ENCODE measurements at places on chromosomes 6 and 20.

- no peak for DNase-seq
These were observed 114.9 kb downstream of the ADGRG6 start for GRCh38 chr6:142416686-142417085.

GRCh38 chr6:106186172-106186571 is 100.0 kb downstream of the PRDM1 start:
- DNase-seq = no peak

- DNase-seq = no peak
These were observed 10.4 kb upstream of the VNN2 start for GRCh38 chr6:132768051-132768517.

DNA sequence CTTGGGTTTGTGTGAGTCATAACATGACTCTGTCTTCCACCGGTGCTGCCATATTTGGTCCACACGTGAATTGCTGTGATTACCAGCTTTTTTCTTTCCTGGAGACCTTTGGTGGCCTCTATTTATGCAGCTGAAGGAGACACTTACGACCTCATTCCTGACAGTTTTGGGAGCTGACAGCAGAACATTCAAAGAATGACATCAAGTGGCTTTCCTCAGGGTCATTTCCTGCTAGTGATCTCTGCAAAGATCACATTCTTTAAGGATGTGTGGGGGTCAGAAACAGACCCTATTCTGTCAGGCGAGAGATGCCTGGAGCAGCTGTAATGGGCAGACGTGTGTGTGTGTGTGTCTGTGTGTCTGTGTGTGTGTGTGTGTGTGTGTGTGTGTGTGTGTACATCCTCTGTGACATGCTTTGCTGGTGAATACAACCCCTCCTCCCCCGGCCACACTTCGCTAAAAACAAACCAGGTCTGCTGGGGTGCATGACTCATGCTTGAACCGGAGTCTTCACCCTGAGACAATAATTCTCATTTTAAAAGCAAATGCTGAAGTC is 115.6 kb downstream of the TMEM170B start:
- no peak for DNase-seq

DNA sequence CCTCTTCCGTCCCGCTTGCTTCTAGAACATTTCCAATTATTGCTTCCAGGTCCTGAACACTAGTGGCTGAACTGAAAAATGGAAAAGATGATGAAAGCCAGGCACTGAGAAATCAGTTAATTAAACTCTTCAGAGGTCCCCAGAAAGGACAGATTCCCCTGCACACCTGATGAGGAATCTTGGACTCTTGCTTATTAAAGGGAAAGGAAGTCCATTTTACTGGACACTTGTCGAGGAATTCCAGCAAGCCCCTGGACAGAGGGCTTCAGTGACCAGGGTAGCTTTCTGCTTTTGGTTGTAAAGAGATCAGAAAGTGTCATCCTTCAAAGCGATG is 47.8 kb upstream of the CDYL start:
- DNase-seq = no peak

GRCh38 chr6:156890627-156891314 is 113.6 kb downstream of the ARID1B start:
- DNase-seq = no peak

Data from DMS79 (cell line).